AG10803 (cell line): ENCODE measurements at places on chromosomes 12 and 14.
A peak's percentile ranks its signal among the peaks of the same experiment; 100 is the strongest.

GRCh38 chr14:98280436-98280835 is 991.6 kb downstream of the BCL11B start:
- DNase-seq = no peak

GRCh38 chr14:38616959-38617358 is 361.1 kb upstream of the CLEC14A start:
- DNase-seq = peak; percentile 20

- DNase-seq = peak; percentile 39
Observed at GRCh38 chr12:20368114-20368650, at the start of gene PDE3A. Gene PDE3A (plus strand): TSS chr12:20368537. CDS start chr12:20369285, 748 bp downstream.

DNA sequence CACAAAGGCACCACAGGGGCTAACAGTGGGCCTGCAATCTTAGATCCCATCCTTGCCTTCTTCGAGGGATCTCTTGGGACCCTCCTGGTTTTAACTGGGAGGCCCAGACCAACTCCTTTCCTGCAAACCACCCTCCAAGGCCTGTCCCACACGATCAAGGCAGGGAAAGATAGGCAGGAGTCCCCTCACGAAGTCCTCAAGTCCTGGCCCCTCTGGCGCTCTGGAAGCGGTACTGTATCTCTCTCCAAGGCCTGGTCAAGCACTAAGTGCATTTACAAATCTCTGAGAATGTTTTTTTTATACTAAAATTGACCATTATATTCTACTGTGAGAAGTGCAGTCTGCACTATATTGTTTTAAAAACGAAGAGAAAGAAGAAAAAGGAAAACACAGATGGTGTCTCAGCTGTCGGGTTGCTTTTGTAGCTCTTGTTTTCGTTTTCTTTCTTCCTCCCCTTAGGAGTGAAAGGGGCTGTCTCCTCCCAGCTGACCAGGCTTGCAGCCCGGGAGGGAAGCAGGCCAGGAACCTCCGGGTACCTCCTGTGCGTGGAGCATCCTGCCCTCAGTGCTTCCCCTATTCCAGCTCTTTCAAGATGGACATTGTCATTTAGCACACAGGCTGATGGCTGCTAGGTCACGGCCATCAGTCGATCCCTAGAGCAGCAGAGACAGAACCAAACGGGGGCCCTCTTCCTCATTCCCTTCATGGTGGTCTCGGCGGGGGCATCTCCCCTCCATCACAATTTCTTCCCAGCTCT is 56.7 kb downstream of the FAM222A start:
- DNase-seq = no peak

GRCh38 chr12:22310275-22310674 is 24.2 kb downstream of the ST8SIA1 start:
- DNase-seq = no peak
